ENCODE measurements at places on chromosomes 3 and 15.
A peak's percentile ranks its signal among the peaks of the same experiment; 100 is the strongest.

DNA sequence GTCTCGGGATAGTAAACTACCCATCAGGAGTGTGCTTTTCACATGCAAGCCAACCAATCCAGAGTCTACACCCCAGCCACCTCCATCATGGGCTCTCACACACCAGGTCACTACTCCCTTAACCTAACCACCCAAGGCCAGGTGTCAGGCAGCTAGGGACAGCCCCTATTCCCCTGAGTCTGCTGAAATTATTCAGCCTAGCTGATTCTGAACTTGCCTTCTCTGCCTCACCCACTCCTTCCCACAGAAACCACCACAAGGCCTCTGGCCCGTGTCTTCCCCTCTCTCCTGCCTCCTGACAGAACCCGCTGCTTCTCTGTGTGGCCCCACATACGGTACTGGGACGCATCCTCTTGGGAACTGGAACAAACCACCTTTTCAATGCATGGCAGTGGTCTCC, 82.1 kb downstream of the PCSK6 start:
- no peak for DNase-seq

- DNase-seq: no peak
These were observed 812 bp downstream of the P4HTM start for GRCh38 chr3:48990636-48991469.

- DNase-seq: no peak
These were observed 3.8 kb upstream of the KATNBL1 start for GRCh38 chr15:34213690-34214089.

GRCh38 chr15:41655716-41656115, 4.5 kb upstream of the MGA start:
- no peak for DNase-seq

GRCh38 chr15:90174140-90174875, 26.8 kb upstream of the SEMA4B start:
- DNase-seq: peak; percentile 92

DNA sequence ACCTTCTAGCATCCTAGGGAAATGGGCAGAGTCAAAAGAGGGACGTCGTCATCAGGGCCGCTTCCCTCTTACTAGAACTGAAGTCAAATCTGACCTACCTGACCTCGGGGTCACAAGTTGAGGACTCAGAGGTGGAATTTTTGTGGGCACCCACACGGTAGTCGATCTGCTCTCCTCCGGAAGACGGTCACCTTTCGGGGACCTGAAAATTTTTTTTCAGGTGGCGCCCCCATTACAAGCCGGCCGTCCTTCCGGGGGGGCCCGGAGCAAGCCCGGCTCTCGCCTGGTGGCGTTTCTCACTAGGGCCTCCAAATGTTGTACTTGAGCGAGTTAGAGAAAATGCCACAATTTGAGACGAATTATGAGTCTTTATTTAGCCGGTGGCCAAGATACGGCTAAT, 157.5 kb upstream of the FRG2C start:
- DNase-seq: no peak

GRCh38 chr3:56867671-56868070, 65.9 kb upstream of the ARHGEF3 start:
- no peak for DNase-seq

- no peak for DNase-seq
These were observed 1.2 kb downstream of the MKRN3 start for GRCh38 chr15:23566651-23567050.

GRCh38 chr3:31740397-31740796, 207.7 kb downstream of the STT3B start:
- no peak for DNase-seq

DNA sequence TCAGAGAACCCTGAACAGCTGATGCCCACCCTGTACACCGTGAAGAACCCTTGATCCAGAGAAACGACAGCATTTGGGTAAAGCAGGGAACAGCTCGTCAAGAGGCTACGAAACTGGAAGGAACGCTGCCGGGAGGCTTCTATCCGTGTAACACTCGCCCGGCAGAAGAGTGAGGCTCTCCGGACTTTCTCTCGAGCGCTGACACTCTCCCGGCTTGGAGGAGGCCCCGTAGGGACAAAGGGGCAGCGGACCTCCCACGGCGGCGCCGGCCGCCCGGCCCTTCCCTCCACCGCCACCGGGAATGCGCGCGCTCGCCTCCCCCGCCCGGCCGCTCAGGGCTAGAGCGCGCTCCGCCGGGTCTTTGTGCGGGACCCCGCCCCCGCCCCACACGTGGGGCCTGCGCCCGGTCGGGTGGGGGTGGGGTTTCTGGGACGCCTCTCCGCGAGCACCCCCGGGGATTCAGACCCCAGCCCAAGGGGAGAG, 1.7 kb downstream of the HYAL2 start:
- DNase-seq: peak; percentile 91

GRCh38 chr3:192128922-192129321, 598.4 kb downstream of the FGF12 start:
- DNase-seq: no peak

DNA sequence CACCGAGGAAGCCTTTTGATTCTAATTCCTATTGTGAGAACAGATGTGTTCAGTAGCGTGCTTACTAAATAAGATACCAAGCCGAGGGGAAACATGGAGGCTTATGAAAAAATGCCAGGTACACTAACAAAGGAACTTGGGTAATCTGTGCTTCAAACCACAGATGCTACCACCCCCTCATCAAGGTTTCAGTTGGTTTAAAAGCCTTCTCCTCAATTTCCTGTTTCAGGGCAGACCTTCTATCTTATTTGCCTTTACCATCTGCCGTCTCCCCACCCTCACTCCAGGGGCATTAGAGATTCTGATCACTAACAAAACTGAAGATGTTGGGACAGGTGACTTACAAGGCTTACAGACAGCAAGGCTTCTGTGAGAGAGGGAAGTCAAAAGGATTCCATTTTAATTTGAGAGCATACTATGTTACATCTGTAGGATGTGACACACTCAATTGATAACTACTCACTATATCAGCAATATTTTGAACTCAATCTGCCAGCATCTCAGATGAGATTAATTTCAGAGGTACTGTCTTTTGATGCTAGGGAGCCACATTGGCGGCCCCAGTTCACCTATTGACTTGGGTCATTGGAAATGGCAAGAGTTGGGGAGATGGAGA, 60.6 kb upstream of the PLCL2 start:
- no peak for DNase-seq

- DNase-seq: no peak
These were observed 202.1 kb downstream of the TBL1XR1 start for GRCh38 chr3:176994891-176995781.

DNA sequence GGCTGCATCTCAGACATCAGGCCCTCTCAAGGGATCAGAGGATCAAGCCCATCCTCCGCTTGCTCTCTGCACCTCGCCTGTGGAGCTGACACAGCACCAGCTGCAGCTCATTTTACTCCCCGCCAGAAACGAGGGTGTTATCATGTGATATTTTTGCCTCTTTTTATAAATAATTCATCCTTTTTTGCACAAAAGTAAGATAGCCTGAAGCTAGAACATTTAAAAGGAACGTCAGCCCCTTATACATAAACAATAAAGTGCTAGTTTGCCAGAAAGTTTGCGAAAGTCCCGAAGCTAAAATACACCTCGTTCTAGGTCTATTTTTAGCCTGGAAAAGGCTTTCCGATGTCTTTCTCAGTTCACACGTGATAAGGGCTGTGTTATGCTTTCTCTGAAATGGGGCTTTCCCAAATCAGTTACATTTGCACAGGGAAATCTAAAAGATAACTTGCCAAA, 9.6 kb upstream of the FAM174B start:
- DNase-seq: no peak

- DNase-seq: peak; percentile 69
These were observed 26.0 kb upstream of the MAGEF1 start for GRCh38 chr3:184737641-184738505.

DNA sequence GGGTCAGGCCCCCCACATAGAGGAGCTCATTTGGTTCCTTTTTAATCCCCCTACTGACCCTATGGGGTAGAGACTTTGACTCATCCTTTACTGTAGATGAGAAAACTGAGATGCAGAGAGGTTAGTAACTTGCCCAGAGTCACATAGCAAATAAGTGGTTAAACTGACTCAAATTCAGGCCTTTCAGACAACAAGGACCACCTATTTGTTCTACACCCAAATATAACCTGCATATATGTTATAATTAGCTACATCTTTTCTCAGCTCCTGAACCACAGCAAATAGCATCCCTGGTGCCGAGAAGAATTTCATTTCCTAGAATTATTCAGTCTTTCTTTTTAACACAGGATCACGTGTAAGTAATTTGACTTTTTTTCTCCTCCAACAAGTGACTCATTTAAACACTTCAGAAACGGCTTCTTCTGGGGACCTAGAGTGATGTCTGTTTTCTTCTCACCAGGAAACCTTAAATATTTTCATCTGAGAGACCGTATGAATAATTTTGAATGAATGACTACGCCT, 57.4 kb downstream of the MGLL start:
- DNase-seq: no peak

DNA sequence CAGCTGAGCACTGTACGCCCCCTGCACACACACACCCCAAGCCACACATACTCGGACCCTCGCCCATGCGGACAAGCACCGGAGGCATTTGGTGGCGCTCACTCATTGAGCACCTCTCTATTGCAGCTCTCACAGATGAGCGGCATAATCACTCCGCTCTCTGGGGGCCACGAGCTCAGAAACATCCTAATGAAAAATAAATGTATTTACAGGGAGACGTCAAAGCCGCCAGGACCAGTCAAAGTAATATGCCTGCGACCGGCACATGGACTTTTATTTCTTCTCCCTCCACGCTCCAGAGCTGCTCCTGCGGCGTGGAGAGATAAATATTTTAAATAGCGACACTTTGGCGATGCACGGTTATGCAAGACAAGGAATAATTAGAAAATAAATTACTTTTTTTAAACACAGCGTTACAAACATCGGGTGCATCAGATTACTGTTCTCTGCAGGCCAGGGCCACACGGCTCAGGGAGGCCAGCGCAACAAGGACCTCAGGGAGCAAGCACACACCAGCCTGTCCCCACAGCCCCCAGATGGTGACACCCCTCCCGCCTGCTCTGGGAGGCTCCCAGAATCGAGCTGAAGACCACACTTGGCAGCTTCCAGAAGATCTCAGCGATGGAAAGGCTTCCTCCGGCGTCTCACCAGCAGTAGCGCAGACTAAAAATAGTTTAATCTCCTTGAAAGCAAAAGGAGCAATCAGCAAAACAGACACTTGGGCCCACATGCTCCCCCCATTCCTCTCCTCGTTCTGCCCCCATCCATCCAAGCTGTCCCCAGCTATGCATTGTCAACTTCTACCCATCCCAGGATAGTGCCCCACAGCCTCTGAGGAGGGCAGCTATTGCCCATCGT, 48.0 kb downstream of the CACNA2D2 start:
- DNase-seq: no peak

DNA sequence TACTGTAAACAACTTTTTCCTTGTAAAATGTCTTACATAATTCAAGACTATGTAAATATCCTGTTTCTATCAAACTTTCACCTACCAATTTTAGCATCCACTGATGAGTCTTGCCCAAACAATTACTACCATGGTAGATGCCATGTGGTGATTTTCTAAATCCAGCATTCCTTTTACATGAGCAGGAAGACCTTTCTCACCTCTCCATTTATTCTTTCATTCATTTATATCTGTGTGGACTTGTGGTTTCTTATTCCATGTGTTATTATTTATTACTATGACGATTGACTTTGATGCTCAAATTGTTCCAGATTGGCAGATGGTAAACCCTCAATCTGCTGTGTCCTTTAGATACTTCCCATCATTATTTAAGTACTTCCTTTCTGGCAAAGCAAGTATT, 62.4 kb downstream of the IFT57 start:
- DNase-seq: no peak

GRCh38 chr3:122497425-122497824, 17.3 kb downstream of the KPNA1 start:
- no peak for DNase-seq

GRCh38 chr15:81752546-81752942, 293.3 kb downstream of the MEX3B start:
- DNase-seq: peak; percentile 60

- no peak for DNase-seq
These were observed 252.6 kb downstream of the PLCL2 start for GRCh38 chr3:17137321-17137826.

GRCh38 chr3:5389057-5389456, 201.6 kb downstream of the EDEM1 start:
- DNase-seq: no peak

DNA sequence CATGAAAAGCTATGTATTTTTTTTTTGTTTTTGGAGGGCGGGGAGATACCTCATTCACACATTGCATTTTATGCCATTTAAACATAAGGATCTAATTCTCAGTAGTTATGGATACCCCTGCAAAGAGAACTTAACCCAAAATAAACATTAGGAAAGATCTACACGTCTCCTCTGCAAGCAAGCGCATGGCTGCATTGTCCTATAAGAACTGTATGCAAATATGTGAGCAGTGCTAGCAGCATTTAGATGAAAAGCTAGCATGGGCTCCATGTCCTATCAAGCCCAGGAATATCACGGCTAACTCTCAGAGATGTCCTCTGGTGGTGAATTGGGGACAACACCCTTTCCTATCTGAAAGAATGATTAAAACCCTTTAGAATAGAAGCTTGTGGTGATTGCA, 292.8 kb downstream of the MEX3B start:
- no peak for DNase-seq

GRCh38 chr3:195451373-195452015, 8.7 kb upstream of the ACAP2 start:
- DNase-seq: no peak

- DNase-seq: no peak
These were observed 208.4 kb upstream of the CD96 start for GRCh38 chr3:111333642-111334041.

DNA sequence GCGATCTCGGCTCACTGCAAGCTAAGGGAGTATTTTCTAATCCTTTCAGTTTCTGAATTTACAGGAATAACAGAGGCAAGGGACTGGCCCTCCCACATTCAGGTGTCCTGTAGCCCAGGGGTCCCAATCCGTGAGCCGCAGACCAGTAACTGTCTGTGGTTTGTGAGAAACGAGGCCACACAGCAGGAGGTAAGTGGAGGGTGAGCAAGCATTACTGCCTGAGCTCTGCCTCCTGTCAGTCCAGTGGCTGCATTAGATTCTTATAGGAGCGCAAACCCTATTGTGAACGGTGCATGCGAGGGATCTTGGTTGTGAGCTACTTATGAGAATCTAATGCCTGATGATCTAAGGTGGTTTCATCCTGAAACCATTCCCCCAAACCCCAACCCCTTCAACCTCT, 5.0 kb upstream of the IL17RC start:
- DNase-seq: no peak

- DNase-seq: no peak
These were observed 6.8 kb upstream of the GAP43 start for GRCh38 chr3:115616461-115616860.

DNA sequence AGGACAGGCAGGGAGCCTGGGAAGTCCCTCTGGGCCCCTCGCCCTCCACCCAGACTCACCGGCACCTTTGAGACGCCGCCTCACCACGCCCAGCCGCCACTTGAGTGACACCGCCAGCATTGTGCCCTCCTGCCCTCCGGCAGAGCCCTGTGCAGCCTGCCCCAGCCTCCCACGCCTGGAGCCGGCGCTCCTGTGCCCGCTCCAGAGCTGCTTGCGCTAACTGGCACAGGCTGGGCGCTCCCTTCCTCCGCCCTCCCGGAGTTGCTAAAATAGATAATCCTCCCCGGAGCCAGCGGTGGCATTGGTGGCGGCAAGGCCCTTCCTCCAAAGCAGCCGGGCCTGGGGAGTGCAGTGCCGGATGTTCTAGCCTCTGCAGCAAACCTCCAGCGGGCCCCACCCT, 15.7 kb upstream of the GRIP2 start:
- DNase-seq: peak; percentile 84

GRCh38 chr3:194631696-194632095, 1.5 kb downstream of the TMEM44 start:
- peak; percentile 70 for DNase-seq

GRCh38 chr3:146542978-146543377, 1.4 kb downstream of the PLSCR1 start:
- DNase-seq: no peak

All from cardiac septum (tissue), 1 donor.